ENCODE measurements at places on chromosomes 12 and 14.

GRCh38 chr12:52884526-52885293, 20.2 kb downstream of the KRT8 start:
- peak overlapping the region; percentile 15 for H3K4me3 ChIP-seq
- peak overlapping the region; percentile 95 for H3K27ac ChIP-seq
- DNase-seq = peak; percentile 92
- H3K36me3 ChIP-seq = no peaks in the 10 kb centered on the region
- no peaks in the 10 kb centered on the region for H3K27me3 ChIP-seq

GRCh38 chr12:31353750-31354708, 28.1 kb upstream of the SINHCAF start:
- H3K4me1 ChIP-seq = peaks cover 13% of the 10 kb centered on the region
- no peak overlapping the region for H3K4me3 ChIP-seq
- H3K27ac ChIP-seq = peak overlapping the region; percentile 14
- DNase-seq = no peak
- H3K36me3 ChIP-seq = no peaks in the 10 kb centered on the region
- no peaks in the 10 kb centered on the region for H3K27me3 ChIP-seq

GRCh38 chr14:57171903-57172302, 96.8 kb downstream of the EXOC5 start:
- no peaks in the 10 kb centered on the region for H3K4me1 ChIP-seq
- no peaks in the 10 kb centered on the region for H3K27me3 ChIP-seq
- H3K36me3 ChIP-seq = no peaks in the 10 kb centered on the region
- no peak for DNase-seq
- H3K4me3 ChIP-seq = no peak overlapping the region
- no peak overlapping the region for H3K27ac ChIP-seq

DNA sequence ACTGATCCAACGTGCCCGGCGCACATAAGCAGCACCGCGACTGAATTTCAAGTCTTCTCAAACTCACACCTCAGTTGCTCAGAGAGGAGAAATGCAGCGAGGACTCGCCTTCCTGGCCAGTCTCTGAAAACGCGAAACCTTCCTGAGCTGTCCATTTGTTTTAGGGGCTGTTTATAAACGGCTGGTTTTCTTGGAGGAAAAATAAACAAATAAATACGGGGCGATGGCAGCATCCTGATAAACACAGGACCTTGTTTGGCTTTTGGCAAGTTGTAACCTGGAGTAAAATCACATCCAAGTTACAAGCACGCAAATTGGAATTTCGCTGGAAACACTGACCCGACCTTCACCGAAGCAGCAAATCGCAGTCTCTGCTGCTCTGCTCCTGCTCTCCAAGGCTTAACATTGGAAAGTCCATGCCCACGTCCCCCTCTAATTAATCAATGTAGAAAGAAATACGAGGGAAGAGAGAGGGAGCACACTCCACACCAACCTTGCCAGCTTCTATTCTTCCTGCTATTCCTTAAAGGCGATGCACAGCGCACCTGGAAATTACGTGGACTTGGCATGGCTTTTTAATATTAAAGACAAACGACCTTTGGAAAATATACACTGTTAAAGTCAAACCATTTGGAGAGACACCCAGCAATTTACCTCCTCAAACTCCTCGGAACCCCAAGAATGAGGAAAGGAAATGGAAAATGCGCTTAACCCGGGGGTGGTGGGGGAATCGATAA, 248.8 kb downstream of the APAF1 start:
- H3K27me3 ChIP-seq = no peaks in the 10 kb centered on the region
- H3K36me3 ChIP-seq = no peaks in the 10 kb centered on the region
- no peak for DNase-seq
- H3K4me1 ChIP-seq = no peaks in the 10 kb centered on the region

DNA sequence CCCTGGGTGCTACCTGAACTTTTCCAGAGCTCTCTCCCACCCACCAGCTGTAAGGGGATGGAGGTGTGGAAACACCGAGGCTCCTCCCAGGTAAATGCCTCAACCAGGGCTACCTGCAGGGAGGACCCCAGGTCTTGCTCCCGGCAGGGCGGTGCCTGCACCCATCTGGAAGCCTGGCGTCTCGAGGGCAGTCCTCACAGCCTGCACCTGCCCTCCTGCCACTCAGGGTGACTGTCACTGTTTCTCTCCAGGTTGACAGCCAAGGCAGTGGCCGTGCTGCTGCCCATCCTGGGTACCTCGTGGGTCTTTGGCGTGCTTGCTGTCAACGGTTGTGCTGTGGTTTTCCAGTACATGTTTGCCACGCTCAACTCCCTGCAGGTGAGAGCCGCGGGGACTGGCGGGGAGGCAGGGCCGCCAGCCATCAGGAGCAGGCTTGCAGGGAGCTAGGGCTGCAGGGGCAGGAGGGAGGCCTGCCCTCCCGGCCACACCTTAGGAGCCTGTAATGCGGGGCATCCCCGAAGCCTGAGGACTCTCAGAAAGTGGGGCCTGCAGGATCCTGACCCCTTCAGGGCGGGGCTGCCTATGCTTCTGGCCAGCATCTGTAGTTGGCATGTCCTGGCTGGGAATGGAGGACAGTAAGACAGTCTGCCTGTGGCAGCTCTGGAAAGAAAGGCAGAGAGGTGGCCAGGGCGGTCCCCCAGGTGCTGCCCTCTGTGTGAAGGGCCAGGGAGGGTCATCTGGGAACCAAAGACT, 182.3 kb downstream of the ADGRD1 start:
- no peak for DNase-seq
- no peaks in the 10 kb centered on the region for H3K27me3 ChIP-seq
- H3K36me3 ChIP-seq = no peaks in the 10 kb centered on the region
- H3K27ac ChIP-seq = no peak overlapping the region
- no peak overlapping the region for H3K4me3 ChIP-seq

DNA sequence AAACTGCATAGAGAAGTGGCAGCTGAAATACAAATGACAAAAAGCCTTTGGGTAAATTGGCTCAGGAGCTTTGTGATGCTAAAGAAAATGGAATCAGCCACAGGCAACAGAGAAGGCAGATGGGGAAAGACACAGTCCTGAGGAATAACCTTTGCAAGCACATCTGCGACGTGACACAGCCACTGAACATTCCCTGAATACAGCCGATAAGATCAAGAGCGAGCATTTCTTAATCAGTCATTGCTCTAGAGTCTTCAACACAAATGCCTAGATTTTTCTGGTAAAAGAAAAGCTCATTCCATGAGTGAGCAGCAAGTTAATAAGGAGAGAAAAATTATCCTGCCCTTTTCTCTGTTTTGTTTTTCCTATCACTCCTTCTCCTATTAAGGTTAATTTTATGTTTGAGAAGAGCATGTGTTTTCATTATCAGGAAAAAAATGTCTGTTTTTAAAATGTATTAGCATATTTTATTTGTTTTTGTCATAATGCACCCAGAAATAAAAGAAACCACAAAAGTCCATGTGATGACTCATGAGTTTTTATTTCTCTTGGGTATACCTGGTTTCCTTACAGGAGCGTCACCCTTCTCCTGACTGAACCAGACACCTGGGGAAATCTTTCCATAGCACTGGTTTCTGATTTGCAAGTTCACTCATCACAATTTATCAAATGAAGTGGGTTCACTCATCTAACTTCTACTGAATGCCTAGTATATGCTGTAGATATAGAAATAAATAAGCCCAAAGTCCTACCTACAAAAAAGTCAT, 45.4 kb upstream of the PCED1B start:
- H3K27ac ChIP-seq = no peak overlapping the region
- H3K4me3 ChIP-seq = no peak overlapping the region
- peaks cover 27% of the 10 kb centered on the region for H3K4me1 ChIP-seq
- DNase-seq = no peak

Measured in Caco-2 (cell line).